GM23338 (cell line): ENCODE measurements at places on chromosomes 1 and 21. TPM values are rescaled to one million over a fixed set of nuclear protein-coding genes. Genes with fewer than 3 reads are reported as not detected.

The DIRAS3 gene
- 0.40 and 0.54 TPM in 2 replicates for polyA plus RNA-seq

- no peak for DNase-seq
These were observed 39.0 kb downstream of the SLC44A3 start for GRCh38 chr1:94859174-94859573.

DNA sequence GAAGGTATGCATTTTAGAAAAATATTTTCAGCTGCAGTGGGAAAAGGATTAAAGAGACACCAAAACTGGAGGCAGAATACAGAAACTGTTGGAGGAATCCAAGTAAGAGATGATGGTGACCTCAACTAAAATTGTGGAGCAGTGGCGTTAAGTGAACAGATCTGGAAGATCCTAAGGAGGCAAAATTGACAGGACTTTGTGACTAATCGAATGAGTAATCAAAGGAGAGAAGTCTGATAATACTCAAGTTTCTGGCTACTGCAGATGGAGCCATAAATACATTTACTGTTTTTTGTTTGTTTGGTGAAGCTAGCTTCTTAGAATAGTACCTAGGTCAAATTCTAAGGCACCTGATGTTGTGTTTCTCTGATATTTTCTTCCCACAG lies 3.1 kb downstream of the CTBS start:
- no peak for DNase-seq

GRCh38 chr1:155012026-155012546 lies 9.5 kb downstream of the ZBTB7B start:
- peak; percentile 91 for DNase-seq

- DNase-seq: no peak
These were observed 4.2 kb downstream of the TTC39A start for GRCh38 chr1:51325878-51326755.

GRCh38 chr1:243501002-243501401 lies 245.2 kb downstream of the SDCCAG8 start:
- DNase-seq: no peak

DNA sequence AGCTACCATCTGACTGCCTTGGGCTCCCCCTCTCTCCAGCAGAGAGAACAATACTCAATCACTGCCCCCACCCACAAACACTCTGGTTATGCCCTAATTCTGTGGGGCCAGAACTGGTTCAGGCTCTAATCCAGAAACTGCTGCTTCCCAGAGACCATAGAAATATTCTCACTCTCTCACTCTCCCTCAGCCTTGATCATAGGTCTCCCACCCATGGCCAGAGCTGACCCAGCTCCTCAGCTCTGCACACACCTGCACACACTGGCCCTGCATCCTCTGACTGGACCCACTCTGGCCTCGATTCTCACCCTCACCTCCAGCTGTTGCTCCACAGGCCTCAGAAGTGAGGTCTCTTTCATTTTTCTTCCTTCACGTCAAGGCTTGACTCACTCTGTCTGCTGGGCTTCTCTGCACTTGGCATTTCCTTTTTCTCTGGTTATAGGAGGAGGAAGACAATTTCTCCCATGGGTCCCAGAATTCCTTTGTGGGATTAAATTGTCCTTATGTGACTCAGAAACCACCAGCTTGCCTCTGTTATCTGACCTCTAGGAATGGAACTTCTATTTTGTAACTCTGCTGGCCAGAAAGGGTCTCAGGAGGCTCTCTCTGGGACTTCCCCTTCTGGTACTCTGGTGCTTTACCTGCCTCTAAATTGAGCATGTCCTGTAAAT lies 15.6 kb upstream of the ZMYM6 start:
- no peak for DNase-seq

DNA sequence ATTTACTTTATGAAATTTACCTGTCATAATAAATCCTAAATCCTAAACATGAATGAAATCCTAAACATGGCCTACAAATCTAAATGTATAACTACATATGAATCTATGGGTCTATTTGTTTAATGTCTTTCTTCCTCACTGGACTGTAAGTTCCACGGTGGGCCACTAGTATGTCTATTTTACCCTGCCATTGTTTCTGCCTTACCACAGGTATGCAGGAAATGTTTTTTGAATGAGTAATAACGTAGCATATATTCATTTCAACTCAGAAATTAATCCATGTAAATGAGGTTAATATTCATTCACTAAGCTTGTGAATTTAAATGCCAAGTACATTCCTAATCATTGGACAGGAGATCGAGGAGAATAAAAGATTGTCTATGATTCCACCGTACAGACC lies 35.3 kb downstream of the B3GALNT2 start:
- DNase-seq: no peak

DNA sequence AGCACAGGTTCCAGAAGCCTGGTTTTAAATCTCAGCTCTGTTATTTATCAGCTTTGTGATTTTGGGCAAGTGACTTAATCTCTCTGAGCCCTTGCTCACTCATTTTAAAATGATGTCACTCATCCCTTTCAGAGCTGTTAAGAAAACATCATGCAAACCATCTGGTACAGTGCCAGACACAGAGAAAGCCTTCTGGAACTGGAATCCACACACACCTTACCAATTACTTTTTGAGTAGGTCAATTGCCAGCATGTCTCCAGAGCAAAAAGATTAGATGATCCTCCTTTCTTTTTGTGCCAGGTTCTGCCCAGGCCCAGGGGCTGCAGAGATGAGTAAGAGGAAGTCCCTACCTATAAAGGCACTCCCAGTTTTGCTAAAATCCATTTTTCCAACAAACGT lies 61.3 kb downstream of the ROR1 start:
- no peak for DNase-seq

DNA sequence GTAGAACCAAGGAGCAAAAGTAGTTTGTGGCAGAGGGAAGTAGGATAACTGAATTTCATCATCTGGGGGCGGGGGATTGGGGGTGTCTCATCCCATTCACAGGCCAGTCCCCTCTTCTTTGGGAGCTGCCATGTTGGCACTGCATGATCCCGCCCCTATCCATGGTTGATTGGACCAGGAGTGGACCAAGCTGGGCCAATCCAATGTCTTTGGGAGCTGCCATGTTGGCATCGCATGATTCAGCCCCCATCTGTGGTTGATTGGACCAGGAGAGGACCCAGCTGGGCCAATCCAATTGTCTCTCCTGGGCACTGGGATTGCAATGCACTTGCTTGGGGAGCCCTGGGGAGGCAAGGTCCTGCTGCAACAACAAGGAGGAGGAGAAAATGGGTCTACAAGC lies 12.3 kb upstream of the ALPL start:
- DNase-seq: no peak

DNA sequence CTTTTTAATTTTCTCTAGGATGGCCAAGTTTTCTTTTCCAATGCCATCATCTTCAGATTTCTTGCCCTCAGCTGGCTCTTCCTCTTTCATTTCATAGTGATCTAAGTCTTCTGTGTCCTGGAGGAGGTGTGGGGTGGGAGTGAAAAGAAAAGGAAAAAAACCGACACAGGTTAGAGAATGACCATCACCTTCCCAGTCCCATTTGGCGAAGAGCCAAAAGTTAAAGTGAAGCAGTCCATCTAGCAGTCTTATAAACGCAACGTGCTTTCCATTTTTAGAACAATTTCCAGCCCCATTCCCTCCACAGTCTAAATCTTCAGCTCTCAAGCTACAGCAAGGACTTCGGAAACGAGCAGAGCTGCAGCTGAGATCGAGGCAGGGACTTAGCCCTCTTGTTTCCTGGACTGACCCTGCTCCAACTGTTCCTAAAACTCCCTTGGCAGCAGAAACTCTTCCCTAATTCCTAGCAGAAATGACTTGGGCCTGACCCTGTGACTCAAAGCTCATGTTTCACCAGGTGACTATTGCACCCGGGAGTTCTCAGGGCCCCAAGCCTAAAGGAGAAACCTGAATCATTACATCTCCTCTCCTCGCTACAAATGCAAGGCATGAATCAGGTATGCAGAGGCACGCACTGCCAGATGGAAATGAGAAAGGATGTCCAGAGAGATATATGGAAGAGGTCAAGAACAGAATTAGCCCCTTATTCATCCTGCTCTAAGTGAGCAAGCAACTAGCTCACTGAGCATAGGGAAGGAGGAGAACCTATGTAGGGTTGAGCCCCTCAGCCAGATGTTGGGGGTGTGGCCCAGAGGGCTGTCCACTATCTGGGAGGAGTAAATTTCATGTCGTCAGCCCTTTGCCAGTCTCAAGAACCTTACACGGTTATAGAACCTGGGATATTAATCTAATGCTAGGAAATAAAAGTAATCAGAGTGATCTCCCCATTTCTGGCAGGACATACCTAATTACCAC lies 5.1 kb downstream of the UBE2Q1 start:
- DNase-seq: no peak

- no peak for DNase-seq
These were observed 255.1 kb upstream of the RAB4A start for GRCh38 chr1:229015806-229016205.

DNA sequence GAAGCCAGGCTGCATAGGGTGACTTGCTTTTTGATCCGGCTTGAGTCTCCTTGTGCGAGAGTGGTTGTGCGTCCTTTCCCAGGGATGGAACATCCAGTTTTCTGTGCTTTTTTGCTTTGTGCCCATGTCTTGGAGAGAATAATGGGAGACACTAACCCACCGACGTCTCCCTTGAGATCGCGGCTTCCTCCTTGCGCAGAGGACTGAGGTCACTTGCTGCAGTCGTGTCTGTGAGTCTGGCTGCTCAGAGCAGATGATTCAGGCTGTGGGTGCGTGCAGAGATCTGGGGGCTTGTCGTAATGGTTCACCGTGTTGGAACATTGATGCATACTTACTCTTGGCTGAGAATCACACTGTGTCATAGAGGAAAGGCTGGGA lies 164.5 kb upstream of the CACNA1E start:
- DNase-seq: no peak
